ENCODE measurements at places on chromosomes 2 and 18. TPM values are rescaled to one million over a fixed set of nuclear protein-coding genes. Genes with fewer than 3 reads are reported as not detected.

Gene CAD
- 68.2 TPM for total RNA-seq

- no peak overlapping the region for H3K4me3 ChIP-seq
- no peak overlapping the region for H3K27ac ChIP-seq
- DNase-seq = no peak
- H3K4me1 ChIP-seq = no peaks in the 10 kb centered on the region
Measured at GRCh38 chr2:178527592-178527991, 47.3 kb downstream of the PLEKHA3 start.

- H3K4me1 ChIP-seq = no peaks in the 10 kb centered on the region
Measured at GRCh38 chr2:123791684-123792083, 233.4 kb upstream of the CNTNAP5 start.

Gene NCL
- total RNA-seq = 719 TPM

GRCh38 chr2:65351234-65351947, 81.0 kb downstream of the SPRED2 start:
- H3K4me3 ChIP-seq = no peak overlapping the region
- peaks cover 43% of the 10 kb centered on the region for H3K4me1 ChIP-seq
- H3K27me3 ChIP-seq = no peaks in the 10 kb centered on the region
- no peak overlapping the region for H3K27ac ChIP-seq
- peaks cover 11% of the 10 kb centered on the region for H3K36me3 ChIP-seq
- DNase-seq = no peak

Gene MEIS1
- total RNA-seq = 11.5 TPM

- peaks cover 5% of the 10 kb centered on the region for H3K36me3 ChIP-seq
- H3K27ac ChIP-seq = no peak overlapping the region
- no peaks in the 10 kb centered on the region for H3K4me1 ChIP-seq
- H3K4me3 ChIP-seq = no peak overlapping the region
- DNase-seq = no peak
- no peaks in the 10 kb centered on the region for H3K27me3 ChIP-seq
Measured at GRCh38 chr2:161199912-161200701, 39.9 kb downstream of the TANK start.

Gene PMAIP1
- total RNA-seq = 75.4 TPM

- H3K36me3 ChIP-seq = no peaks in the 10 kb centered on the region
- H3K4me3 ChIP-seq = no peak overlapping the region
- no peaks in the 10 kb centered on the region for H3K4me1 ChIP-seq
- H3K27me3 ChIP-seq = no peaks in the 10 kb centered on the region
- DNase-seq = no peak
Measured at GRCh38 chr2:1935476-1935875, 191.2 kb upstream of the PXDN start.

Gene DCC
- not detected for total RNA-seq

GRCh38 chr18:34493099-34493544, 217.0 kb upstream of the DTNA start:
- H3K4me1 ChIP-seq = no peaks in the 10 kb centered on the region
- H3K36me3 ChIP-seq = peaks cover 18% of the 10 kb centered on the region
- peak overlapping the region; percentile 70 for H3K4me3 ChIP-seq
- DNase-seq = peak; percentile 75
- no peak overlapping the region for H3K27ac ChIP-seq

Gene LYG2
- total RNA-seq = not detected

GRCh38 chr2:200862532-200863000, 1.9 kb downstream of the CLK1 start:
- H3K4me1 ChIP-seq = peaks cover 38% of the 10 kb centered on the region
- H3K36me3 ChIP-seq = peaks cover 79% of the 10 kb centered on the region
- H3K27ac ChIP-seq = peak overlapping the region; percentile 87
- H3K4me3 ChIP-seq = peak overlapping the region; percentile 86

DNA sequence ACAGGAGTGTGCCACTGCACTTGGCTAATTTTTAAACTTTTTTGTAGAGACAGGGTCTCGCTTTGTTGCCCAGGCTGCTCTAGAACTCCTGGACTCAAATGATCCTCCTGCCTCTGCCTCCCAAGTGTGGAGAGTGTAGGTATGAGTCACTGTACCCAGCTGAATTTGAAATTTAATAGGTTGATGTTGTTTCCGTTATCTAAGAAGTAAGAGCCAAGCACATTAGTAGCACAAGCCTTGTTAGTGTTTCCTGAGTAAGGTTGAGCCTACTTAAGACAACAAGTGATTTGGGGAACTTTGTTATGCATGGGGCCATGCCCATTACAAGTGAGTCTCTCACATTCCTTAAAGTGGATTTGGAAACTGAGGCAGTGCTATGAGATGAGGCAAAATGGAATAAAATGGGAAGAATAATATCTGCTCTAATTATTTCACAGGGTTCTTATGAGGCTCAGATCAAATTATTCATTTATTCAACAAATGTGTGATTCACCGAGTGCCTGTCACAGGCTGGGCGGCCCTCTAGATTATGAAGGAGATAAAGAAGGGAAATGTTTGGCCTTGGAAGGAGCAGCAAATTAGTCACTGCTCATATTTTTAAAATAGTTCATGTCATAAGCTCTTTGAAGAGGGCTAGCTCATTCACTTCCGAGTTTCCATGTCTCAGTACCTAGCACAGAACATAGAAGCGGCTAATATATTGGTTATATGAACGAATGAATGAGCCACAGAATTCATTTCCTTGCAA, 217.2 kb downstream of the LDLRAD4 start:
- H3K27ac ChIP-seq = no peak overlapping the region
- H3K4me1 ChIP-seq = no peaks in the 10 kb centered on the region
- peaks cover 64% of the 10 kb centered on the region for H3K27me3 ChIP-seq
- H3K4me3 ChIP-seq = no peak overlapping the region

DNA sequence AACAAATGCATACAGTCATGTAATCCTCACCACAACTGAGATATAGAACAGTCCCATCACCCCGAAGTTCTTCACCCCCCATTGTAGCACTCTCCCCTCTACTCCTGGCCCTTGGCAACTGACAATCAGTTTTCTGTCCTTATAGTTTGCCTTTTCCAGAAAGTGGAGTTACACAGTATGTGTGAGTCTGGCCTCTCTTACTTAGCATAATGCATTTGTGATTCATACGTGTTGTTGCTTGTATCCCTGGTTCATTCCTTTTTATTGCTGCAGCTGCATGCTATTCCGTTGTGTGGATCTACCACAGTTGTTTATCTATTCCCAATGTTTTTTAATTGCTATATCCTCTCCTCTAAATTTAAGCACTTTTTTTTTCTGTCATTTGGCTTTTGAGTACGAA, 17.6 kb downstream of the ACYP2 start:
- H3K36me3 ChIP-seq = no peaks in the 10 kb centered on the region
- no peak overlapping the region for H3K4me3 ChIP-seq
- H3K27ac ChIP-seq = no peak overlapping the region
- H3K27me3 ChIP-seq = no peaks in the 10 kb centered on the region
- no peak for DNase-seq
- no peaks in the 10 kb centered on the region for H3K4me1 ChIP-seq

GRCh38 chr18:11728249-11728648, 39.2 kb downstream of the GNAL start:
- H3K4me3 ChIP-seq = no peak overlapping the region
- no peak overlapping the region for H3K27ac ChIP-seq
- peaks cover 89% of the 10 kb centered on the region for H3K27me3 ChIP-seq
- no peaks in the 10 kb centered on the region for H3K36me3 ChIP-seq
- no peak for DNase-seq

Gene PDE1A
- total RNA-seq = 0.26 TPM

GRCh38 chr2:66849153-66849755, 414.3 kb downstream of the MEIS1 start:
- no peak overlapping the region for H3K27ac ChIP-seq
- H3K36me3 ChIP-seq = no peaks in the 10 kb centered on the region
- H3K27me3 ChIP-seq = no peaks in the 10 kb centered on the region
- H3K4me1 ChIP-seq = peaks cover 20% of the 10 kb centered on the region
- no peak for DNase-seq

Gene ACMSD
- not detected for total RNA-seq

DNA sequence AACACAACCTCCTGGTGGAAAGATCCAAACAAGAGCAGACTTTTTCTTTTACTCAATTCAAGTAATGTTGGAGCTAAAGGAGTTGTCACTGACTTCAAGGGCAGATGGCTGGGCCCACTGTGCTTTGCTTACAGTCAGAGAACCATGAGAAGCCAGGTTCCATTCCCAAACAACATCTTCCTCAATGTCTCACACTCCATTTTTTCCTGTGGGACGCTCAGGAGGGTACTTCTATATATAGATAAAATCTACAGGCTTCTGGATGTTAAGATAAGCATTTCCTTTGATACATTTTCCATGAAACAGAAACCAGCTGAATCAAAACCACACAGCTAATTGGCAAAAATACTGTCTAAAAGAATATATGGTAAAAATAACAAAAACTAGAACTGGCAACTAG, 14.4 kb downstream of the IWS1 start:
- no peak overlapping the region for H3K4me3 ChIP-seq
- H3K27me3 ChIP-seq = no peaks in the 10 kb centered on the region
- no peak for DNase-seq
- H3K27ac ChIP-seq = no peak overlapping the region
- H3K36me3 ChIP-seq = peaks cover 18% of the 10 kb centered on the region

Data from Calu3 (cell line).